ENCODE measurements at places on chromosomes 2 and 18.

DNA sequence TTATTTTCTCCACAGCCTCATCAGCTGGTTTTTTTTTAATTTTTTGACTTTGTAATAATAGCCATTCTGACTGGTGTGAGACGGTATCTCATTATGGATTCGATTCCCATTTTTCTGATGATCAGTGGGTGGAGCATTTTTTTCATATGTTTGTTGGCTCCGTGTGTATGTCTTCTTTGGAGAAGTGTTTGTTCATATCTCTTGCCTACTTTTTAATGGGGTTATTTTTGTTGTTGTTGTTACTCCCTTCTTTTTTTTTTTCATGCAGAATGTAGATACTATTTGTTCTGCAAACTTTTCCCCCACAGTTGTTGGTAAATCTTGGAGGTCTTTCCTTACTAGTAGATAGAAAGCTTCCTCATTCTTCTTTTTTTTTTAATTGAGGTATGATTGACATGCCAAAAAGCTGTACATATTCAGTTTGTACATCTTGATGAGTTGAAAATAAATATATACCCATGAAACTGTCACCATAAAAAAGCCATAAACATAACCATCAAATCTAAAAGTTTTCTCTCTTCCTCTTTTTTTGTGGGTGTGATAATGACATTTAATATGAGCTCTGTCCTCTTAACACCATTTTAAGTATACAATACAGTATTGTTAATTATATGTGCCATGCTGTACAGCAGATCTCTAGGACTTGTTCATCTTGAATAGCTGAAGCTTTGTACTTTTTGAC lies 21.8 kb upstream of the NT5DC4 start:
- DNase-seq, result no peak

DNA sequence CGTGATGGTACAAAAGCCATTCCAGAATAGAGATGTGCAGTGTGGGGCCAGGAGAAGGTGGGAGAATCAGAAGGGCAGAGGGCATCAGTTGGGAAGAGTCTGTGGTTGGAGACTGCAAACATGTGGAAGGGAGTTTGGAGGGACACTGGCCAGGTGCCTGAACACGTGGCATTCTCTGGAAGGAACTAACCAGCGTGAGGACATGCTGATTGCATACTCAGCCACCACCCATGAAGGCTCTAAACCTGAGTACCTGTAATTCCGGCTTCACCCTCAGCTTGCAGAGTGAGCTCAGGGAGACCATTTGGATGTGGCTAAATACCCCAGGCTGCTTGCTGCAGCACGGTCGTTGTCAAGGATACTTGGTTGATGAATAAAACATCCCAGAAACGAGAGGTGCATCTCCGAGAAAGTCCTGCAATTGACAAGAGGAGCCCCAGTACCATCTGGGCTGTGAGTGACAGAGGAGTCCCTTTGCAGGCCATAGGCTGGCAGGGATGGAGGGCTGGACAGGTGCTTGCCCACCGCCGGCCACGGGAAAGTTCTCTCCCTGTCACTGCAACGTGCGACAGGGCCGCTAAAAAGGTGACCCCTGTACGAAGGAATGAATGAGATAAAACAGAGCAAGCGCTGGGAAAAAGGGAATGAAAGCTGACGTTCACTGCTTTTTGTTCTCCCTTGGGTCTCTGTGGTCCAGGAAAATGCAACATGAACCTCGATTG lies 5.0 kb downstream of the ACKR3 start:
- no peak for DNase-seq

- DNase-seq, result no peak
Measured at GRCh38 chr2:225566798-225567197, 167.3 kb downstream of the NYAP2 start.

- DNase-seq, result no peak
Measured at GRCh38 chr2:166181813-166182154, 54.0 kb upstream of the SCN1A start.

DNA sequence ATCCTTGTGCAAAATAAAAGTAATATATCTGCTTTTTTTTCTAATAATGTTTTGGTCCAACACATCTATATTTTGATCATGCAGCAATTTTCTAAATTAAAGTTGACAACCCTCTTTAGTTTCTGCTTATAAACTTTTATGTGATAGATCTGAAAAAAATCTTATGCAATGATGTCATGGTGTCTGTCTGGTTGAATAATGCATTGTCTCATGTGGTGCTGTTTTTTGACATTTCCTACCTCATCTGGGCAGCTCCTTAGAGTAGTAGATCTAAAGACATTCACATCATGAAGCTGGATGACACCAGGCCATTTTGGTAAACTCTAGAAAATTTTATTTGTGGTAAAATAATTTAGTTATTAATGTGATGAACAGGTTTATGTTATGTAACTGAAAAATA lies 106.8 kb upstream of the FN1 start:
- no peak for DNase-seq

- DNase-seq, result no peak
Measured at GRCh38 chr2:237156031-237156856, 70.6 kb downstream of the COPS8 start.

Data from activated CD4-positive, alpha-beta T cell treated with anti-CD3 and anti-CD28 coated beads, Interleukin-2, Interleukin-4, amounts not matched to agents 100 ng/mL and 50 ng/mL, durations not matched to agents 16 hours and 8 hours (primary cell).